ENCODE measurements at places on chromosomes 1 and 21. TPM values are rescaled to one million over a fixed set of nuclear protein-coding genes. Genes with fewer than 3 reads are reported as not detected.
A peak's percentile ranks its signal among the peaks of the same experiment; 100 is the strongest.

Gene AMY1C
- not detected for total RNA-seq

Gene COL6A2
- total RNA-seq, result 140 TPM

Gene SLAMF9
- not detected for total RNA-seq

- no peak for DNase-seq
Observed at GRCh38 chr1:169943963-169944526, 50.3 kb upstream of the SCYL3 start.

DNA sequence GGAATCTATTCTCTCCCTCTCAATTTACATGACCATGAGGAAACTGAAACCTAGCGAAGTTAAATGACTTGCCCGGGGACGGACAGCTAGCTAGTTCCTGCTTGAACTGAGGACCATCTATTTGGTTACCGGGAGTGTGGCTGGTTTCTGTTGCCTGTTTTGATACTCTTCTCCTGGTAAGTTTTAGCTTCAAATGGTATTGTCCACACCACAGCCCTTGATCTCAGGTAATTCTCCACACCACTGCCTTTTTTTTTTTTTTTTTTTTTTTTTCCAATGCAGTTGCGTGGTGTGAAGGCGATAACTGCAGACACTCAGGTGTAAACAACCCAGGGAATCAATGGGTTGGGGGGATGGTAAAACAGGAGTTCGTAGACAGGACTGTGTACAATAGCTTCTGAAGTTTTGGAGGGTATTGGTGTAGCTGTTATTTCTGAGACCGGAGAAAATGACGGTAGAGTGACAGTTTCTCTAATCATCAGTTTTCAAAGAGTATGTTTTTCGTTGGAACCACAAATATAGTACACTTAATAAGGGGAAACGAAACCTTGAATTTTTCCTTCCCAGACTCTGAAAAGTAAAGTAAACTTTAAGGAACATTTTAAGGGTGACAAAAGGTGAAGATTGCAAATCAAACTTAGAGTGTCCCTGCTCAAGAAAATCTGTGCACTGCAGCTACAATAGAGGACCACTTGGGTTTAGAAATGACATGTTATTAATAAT, 125.3 kb upstream of the CACYBP start:
- DNase-seq, result no peak

DNA sequence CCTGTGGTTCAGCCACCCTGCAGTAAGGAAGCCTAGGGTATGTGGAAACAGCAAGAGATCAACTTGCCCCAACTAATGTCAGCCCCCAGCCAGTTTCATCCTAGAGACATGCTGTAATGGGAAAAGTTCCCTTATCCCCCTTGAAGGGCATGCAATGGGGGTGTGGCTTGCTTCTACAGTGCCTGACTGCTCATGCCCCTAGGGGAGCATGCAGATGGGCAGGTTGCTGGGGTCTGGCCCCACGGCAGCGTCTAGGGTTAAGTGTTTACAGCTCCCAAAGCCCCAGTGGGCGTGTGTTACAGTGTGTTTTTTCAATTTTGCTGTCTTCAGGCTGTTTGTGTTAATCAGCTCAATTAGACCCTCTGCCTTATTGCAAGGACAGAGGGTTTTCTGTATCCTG, 1105.9 kb downstream of the AMY1C start:
- DNase-seq, result no peak

DNA sequence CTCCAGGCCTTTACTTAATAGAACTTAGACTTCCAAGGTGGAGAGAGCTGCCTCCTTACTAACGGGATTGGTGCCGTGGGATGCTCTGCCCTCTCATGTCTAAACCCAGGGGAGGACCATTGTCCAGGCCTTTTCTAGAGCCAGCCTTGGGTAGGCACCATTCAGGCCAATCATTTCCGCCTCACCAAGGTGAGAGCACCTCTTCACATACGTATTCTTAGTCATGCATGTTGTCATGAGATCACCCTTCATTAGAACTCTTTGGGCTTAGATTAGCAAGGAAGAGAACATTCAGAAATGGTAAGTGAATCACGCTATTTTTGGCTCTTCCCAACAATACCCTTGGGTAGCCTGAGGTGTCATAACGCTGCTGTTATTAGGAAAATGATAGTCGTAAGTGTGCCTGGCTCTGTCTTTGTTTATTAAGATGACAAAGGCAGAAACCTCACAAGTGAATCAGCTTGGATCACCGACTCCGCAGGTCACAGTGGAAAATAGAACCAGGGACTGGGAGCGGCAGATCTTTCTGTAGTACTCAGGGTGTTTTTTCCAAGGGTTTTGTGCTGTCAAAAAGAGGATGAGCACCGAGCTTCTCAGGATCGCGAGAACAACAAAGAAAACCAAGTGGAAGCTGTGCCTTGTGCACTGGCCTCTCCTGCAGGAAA, 55.0 kb downstream of the HUNK start:
- DNase-seq, result no peak

- no peak for DNase-seq
Observed at GRCh38 chr1:112000048-112000447, 10.6 kb upstream of the KCND3 start.

- DNase-seq, result no peak
Observed at GRCh38 chr1:212722270-212722957, 22.8 kb upstream of the BATF3 start.

DNA sequence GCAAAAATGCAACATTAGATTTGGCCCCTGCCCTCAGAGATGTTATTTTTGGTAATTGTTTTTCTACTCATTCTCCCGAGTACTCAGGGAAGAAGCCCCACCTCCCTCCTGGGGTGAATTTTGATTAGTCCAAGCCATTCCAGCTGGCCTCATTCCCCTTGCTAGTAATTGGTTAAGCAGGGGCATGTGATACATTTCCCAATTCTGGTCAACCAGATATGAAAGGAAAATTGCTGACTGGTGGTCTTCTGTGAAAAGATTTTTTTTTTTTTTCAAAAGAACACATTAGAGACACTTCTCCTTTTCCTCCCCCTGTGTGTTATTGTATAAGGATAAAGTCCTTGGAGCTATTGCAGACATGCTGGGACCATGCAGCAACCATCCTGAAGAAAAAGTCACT, 71.1 kb upstream of the AKT3 start:
- no peak for DNase-seq

DNA sequence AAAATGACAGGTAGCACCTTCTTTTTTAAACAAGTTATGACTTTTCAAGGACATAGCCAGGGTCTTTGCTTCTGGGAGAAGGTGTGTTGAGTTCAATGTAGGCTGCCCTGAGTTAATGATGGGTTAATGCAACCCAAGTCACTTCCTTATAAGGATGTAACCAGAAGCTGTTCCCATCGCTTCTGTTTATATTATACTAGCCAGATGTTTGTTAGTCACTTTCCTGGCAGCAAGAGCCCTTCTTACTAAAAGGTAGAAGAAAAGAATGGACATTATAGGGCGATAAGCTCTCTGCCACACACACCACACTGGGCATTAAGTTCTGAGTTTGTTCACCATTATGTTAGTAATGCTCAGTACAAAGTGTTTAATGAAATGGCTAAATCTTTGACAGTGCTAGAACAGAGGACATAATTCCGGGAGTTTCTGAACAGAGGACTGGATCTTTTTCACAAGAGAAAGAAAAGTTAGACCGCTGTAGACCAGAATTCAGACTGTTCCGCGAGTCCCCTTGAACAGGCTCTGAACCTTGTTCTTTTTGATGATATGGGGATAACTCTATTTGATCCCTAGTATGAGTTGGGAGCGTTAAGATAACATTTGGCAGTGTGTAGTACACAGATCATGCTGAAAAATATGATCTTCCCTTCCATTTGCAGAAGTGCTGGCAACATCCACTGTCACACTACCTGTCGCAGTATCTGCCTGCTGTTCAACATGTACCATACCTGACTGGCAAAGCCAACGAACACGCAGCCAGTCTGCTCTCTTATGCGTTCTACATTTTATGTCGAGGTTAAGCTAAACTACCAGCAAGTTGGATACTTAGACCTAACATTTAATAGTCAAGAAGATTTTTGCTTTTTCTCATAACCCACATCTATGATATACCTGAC, 41.0 kb downstream of the DEGS1 start:
- DNase-seq, result no peak

DNA sequence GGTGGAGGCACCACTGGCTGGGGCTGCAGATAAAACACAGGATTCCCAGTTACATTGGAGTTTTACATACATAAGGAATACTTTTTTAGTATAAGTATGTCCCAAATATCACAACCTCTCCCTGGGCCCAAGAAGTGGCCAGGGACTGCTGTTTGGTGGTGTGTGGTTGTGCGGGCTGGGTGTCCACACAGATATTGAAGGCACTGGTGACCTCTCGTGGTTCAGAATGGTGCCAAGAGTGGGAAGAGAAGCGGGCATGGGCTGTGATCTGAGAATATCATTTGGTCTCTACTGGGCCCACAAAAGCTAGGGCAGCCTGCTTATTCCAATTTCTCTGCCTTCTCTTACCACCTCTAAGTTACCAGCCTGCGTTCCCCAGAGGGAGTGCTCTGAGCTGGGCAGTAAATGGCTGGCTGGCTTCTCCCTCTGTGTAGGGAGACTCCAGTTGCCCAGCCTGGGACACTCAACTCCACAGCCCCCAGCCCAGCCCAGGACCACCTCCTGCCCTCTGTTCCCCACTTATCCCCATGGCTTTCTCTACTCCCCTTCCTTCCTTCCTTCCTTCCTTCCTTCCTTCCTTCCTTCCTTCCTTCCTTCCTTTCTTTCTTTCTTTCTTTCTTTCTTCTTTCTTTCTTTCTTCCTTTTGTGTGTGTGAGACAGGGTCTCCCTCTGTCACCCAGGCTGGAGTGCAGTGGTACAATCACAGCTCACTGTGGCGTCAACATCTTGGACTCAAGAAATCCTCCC, 42.8 kb upstream of the RD3 start:
- DNase-seq, result no peak

- peak; percentile 78 for DNase-seq
Observed at GRCh38 chr1:210373878-210374599, 45.3 kb downstream of the HHAT start.

DNA sequence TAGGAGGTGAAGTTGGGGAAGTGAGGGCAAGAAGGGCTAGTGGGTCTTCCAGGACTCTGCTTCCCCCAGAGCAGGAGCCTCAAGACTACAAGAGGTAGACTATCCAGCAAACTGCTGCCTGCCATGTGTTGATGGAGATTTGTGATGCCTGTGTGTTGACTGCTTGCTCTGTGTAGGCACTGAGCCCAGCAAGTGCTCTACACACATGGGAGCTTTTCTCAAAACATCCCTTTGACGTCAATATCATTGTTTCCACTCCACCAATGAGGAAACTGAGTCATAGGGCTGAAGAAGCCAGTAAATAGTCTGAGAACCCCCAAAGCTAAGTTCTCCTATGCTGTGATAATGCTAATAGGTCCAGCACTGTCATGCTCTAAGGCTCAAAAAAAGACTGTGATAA, 207.2 kb upstream of the NFIA start:
- peak; percentile 47 for DNase-seq

GRCh38 chr1:102002057-102002456, 5.3 kb upstream of the OLFM3 start:
- DNase-seq, result no peak

GRCh38 chr1:235024711-235025421, 103.8 kb downstream of the TOMM20 start:
- DNase-seq, result no peak

GRCh38 chr21:46320331-46320801, 3.3 kb downstream of the C21orf58 start:
- no peak for DNase-seq

- no peak for DNase-seq
Observed at GRCh38 chr1:224510880-224511645, 76.5 kb upstream of the WDR26 start.

DNA sequence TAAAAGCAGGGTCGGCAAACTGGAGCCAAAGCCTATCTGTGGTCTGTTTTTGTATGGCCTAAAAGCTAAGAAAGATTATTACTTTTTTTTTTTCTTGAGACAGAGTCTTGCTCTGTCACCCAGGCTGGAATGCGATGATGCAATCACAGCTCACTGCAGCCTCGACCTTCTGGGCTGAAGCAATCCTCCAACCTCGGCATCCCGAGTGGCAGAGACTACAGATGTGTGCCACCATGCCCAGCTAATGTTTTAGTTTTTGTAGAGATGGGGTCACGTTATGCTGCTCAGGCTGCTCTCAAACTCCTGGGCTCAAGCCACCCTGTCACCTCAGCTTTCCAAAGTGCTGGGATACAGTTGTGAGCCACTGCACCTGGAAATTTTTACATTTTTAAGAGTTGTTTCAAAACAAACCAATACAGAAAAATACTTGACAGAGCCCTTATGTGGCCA, 6.5 kb upstream of the GLRX2 start:
- DNase-seq, result no peak

- DNase-seq, result no peak
Observed at GRCh38 chr1:103569493-103569892, 1.9 kb upstream of the AMY2B start.

Data from glomerular endothelial cell (primary cell).